ENCODE measurements at places on chromosomes 3 and 15.

- DNase-seq, result no peak
These were observed 37.7 kb upstream of the NAALADL2 start for GRCh38 chr3:174821477-174821876.

DNA sequence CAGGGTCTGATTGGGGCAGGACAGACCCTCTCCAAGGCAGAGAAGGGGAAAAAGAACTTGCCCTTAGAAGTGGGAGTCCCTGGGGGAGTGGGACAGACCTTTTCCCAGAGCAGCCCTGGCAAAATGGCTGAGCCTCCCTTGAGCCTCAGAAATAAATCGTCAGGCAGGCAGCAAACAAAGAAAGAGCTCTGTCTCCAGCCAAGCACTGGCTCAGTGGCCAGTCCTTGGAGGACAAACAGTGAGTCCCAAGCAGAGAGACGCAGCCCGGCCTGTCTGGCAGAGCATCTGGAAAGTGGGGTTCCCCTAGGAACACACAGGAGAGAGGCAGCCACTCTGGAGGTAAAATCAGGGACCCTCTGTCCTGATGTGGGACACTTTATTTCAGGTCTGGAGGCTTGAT is 1.8 kb downstream of the SLC6A1 start:
- DNase-seq, result no peak

- no peak for DNase-seq
These were observed 193.1 kb downstream of the XXYLT1 start for GRCh38 chr3:195077611-195078540.

GRCh38 chr3:62277450-62277849 is 95.9 kb downstream of the FEZF2 start:
- no peak for DNase-seq

DNA sequence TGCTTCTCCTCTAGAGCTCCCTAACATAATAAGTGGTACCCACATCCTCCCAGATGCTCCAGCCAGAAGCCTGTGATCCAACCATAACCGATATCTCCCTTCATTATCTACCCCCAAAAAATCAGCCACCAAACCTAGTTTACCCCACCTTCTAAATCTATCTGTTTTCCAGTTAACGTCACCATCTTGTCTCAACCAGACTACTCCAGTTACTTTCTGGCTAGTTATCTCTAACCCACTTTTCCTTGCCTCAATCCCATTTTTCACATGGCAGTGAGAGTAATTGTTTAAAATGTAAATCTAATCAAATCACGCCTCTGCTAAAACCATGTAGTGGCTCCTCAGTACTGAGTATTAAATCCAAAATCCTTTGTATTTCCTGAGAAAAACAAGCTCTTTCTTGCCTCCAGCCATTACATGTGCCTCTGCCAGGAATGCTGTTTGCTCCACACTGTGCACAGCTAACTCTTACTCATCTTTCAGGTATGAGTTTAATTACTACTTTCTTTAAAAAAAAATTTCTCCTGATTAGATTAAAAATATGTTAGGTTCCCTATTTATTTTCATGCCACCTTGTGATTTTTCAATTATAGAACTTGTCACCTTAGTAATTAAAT is 15.4 kb downstream of the CCDC54 start:
- DNase-seq, result no peak

- DNase-seq, result no peak
These were observed 1.4 kb upstream of the CYP1A1 start for GRCh38 chr15:74726774-74727164.

GRCh38 chr15:34657469-34658127 is 74.1 kb upstream of the GOLGA8B start:
- DNase-seq, result no peak

DNA sequence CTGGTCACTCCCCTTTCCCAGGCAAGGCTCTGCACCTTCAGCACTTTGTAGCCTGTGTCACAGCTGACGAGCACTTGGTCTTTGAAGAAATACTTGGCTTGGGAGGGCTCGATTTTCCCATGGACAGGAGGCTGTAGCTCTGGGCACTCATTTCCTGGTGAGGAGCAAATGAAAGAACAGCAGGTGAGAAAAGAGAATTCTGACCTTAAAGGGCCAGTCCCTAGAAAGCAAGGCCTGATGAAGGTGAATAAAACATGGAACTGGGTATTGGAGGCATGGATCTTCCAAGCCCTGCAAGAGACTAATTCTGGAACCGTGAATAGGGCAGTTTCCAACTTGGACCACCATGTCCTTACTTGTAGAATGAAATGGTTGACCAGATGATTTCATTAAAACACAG is 39.9 kb downstream of the MASP1 start:
- DNase-seq, result no peak

GRCh38 chr3:56693750-56694149 is 10.7 kb upstream of the TASOR start:
- DNase-seq, result no peak

- no peak for DNase-seq
These were observed 417.1 kb downstream of the TAFA4 start for GRCh38 chr3:68515237-68515636.

- no peak for DNase-seq
These were observed 1.8 kb upstream of the USP19 start for GRCh38 chr3:49122451-49122850.

GRCh38 chr3:82973791-82974190 is 1212.3 kb upstream of the GBE1 start:
- no peak for DNase-seq

DNA sequence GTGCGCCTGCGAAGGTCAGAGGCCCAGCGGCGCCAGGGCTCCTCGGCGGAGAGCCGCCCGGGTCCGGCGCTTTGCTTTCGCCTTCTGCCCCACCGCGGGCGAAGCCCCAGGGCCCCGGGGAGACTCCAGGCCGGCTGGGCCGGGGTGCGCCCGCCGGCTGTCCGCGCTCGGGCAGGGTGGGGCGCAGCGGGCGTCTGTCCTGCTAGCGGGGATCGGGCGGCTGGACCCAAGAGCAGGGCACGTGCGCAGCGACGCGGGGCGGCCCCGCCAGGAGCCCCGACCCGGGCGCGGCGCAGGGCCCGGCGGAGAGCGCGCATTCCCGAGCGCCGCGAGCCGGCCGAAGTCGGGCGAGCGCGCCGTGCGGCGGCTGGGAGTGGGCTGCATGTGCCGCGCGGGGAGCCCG is 569 bp upstream of the ALDH1A3 start:
- DNase-seq, result no peak

All from AG09319 (cell line).